Kasumi-1 (cell line): ENCODE measurements at places on chromosomes 1 and 21.

- DNase-seq, result no peak
These were observed 23.0 kb downstream of the APP start for GRCh38 chr21:26147535-26147934.

- DNase-seq, result no peak
These were observed 97.4 kb downstream of the RIPK4 start for GRCh38 chr21:41669533-41669830.

DNA sequence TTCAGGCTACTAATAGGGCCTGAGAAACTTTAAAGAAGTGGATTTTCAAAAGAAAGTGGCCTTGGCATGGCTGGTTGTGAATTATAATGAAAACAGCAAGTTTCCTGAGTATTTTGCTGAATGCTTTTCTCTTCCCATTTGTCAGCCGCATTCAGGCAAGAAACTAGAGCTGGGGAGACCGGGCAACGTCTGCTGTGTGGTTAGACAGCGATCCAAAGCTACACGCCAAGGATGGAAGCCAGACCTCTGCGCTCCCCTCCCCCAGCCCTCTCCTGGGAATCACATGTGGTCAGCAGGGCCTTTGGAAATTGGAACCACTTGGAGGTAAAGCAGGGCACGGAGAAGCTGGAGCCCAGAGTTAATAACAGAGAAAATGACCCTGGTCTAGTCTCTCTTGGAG, 114.1 kb upstream of the CD34 start:
- no peak for DNase-seq

DNA sequence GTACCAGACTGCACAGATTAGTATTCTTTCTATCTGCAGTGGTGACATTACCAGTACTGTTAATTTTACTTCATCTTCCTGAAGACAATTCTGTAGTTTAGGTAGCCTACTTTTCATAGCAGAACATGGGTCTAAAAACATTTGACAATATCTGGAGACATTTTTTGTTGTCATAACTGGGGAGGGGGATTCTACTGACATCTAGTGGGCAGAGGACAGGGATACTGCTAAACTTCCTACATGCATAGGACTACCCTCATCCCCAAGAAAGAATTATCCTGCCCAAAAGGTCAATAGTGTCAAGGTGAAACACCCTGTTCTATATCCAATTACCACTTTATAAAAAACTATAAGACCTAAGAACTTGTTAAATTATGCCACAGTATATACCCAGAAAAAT, 3.4 kb upstream of the ARHGAP29 start:
- peak; percentile 47 for DNase-seq
